Smooth muscle cell of bladder (primary cell): ENCODE measurements at places on chromosomes 13 and 19. TPM values are rescaled to one million over a fixed set of nuclear protein-coding genes. Genes with fewer than 3 reads are reported as not detected.

The SLAIN1 gene
- 0.14 and 0.37 TPM in 2 replicates for total RNA-seq

The ZNF490 gene
- 7.7 and 8.9 TPM in 2 replicates for total RNA-seq

The ZNF431 gene
- total RNA-seq = 1.8 and 2.4 TPM in 2 replicates

The LAIR1 gene
- not detected in 2 replicates for total RNA-seq

The KCTD12 gene
- 14.6 and 38.7 TPM in 2 replicates for total RNA-seq

The MCEMP1 gene
- total RNA-seq = not detected in 2 replicates

The ADM5 gene
- 0.28 and 0.46 TPM in 2 replicates for total RNA-seq

The ERICH4 gene
- 0.09 TPM in 1 of 2 replicates, not detected in the other for total RNA-seq

The NBEA gene
- 4.1 and 5.9 TPM in 2 replicates for total RNA-seq

The IFNL1 gene
- total RNA-seq = not detected in 2 replicates

The HSPB6 gene
- total RNA-seq = 50.3 and 88.4 TPM in 2 replicates

The SPRED3 gene
- total RNA-seq = 0.71 and 1.0 TPM in 2 replicates

The VASP gene
- 41.0 and 46.4 TPM in 2 replicates for total RNA-seq

The TMIGD2 gene
- not detected in 2 replicates for total RNA-seq

The PNMA8A gene
- total RNA-seq = 1.4 and 2.1 TPM in 2 replicates

The GDF15 gene
- 62.4 and 105 TPM in 2 replicates for total RNA-seq

The PRRG2 gene
- total RNA-seq = 0.43 and 0.83 TPM in 2 replicates

The IGLON5 gene
- total RNA-seq = not detected in 2 replicates

The APLP1 gene
- total RNA-seq = 1.7 and 3.9 TPM in 2 replicates

The HIPK4 gene
- 0.14 and 0.18 TPM in 2 replicates for total RNA-seq

The MATK gene
- total RNA-seq = under 0.01 and 0.09 TPM in 2 replicates

The EHD2 gene
- 119 and 133 TPM in 2 replicates for total RNA-seq
